ENCODE measurements at places on chromosomes 13 and 19.

- peak; percentile 3 for DNase-seq
These were observed 10.4 kb downstream of the LMNB2 start for GRCh38 chr19:2446381-2446780.

DNA sequence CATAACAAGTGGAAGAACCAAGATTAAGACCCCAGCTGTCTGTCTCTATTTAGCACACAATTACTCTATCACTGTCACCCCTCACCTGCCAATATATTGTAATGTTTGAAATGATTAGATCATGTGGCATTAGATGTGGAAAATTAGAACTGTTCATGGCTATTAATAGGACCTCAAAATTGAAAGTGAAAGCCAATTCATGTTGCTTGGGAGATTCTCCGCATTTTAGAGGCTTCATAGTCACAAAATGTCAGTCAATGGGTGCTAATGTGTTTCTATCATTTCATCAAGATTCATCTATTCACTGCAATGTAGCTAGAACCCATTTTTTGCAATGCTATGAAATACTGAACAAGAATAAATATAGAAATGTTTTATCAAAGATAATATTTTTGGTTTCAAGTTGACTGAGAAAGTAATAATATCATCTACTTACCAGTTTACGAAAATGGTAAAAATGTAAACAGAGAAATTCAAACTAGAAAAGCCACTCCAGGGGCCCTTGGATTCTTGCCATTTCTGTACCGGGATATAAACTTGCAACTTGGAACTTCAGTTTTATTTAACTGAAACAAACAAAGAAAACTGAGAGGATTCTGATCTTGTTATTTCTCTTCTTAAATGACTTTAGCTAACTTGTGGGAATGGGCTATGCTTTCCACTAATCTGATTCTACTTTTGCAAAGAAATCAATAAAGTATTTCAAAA is 388.6 kb downstream of the DCT start:
- DNase-seq, result no peak

- DNase-seq, result no peak
These were observed 475.6 kb downstream of the COG6 start for GRCh38 chr13:40130871-40131636.

- DNase-seq, result no peak
These were observed 7.2 kb downstream of the DAPK3 start for GRCh38 chr19:3963458-3964255.

DNA sequence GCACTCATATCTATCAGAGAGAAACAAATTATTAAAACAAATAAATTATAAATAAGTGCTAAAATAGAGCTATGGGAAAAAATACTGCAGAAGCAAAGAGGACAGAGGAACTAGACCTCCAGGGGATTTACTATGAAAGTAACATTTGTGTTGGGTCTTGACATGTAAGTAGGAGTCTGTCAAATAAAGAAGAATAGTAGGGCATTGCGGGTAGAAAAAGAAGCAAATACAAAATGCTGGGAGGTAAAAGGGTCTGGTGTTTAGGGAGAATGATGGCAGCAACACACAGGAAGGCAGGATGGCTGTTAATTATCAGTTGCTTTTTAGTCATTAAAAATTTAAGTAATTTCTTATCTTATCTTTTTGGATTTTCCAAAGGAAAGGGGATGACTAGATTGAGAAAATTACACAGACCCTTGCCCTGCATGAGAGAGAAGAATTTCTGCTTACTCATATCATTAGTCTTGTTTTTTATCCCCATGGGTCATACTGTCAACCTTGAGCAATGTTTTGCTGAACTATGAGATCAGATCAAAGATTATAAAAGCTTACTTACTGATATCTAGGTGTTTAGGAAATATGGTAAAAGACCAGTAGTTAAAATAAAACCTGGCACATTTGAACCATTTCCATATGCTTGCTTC is 472.7 kb downstream of the DIAPH3 start:
- no peak for DNase-seq

- no peak for DNase-seq
These were observed 64.2 kb downstream of the URI1 start for GRCh38 chr19:30006207-30006606.

DNA sequence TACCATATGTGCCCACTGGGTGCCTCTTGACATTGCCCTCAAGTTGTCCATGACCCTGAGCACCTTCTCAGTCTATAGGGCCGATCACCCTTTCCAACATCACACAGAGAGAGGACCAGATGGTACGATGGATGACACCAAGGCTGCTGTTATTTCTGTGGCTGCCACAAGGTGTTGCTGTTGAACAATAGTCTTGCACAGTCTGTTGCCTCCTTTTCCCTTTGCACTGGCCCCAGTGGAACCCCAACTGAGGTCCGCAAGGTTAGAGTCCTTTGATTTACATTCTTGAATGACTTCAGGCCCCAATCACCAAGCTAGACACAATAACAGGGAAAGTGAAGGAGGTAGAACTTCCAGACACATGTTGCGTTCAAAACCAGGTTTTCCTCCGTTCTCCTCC is 52.0 kb downstream of the TINCR start:
- no peak for DNase-seq

GRCh38 chr13:41588899-41589298 is 131.5 kb downstream of the RGCC start:
- DNase-seq, result no peak

GRCh38 chr19:35555301-35556005 is 8.0 kb downstream of the ATP4A start:
- DNase-seq, result peak; percentile 10

DNA sequence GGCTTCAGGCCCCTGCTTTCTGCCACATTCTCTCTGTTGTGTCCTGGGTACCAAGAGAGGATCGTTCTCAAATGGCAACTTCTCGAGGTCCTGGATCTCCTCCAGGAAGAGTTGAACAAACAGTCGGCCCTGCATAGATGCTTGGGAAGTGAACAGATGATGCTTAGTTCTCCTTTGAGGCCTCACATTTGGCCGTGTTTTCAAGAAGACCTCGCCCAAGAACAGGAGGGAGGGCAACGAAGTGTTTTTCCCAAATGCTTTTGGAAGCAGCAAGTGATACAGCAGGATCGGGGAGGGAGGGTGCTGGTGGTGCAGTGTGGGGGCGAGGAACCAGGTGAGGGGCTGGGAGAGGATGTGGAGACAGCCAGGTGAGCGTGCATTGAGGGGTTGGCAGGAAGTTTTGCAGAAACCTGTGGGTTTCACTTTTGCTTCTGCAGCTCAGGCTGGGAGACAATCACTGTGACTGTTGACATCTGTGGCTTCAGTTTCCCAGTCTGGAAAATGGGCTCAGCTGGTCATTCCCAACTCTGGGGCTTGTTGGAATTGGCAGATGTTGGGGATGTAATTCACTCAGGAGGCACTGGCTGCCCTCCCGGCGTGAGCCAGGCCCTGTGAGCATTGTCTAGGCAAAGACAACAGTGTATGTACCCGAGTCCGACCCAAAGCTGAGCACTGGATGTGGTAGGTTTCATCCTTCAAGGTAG is 21.6 kb downstream of the MAST3 start:
- no peak for DNase-seq

DNA sequence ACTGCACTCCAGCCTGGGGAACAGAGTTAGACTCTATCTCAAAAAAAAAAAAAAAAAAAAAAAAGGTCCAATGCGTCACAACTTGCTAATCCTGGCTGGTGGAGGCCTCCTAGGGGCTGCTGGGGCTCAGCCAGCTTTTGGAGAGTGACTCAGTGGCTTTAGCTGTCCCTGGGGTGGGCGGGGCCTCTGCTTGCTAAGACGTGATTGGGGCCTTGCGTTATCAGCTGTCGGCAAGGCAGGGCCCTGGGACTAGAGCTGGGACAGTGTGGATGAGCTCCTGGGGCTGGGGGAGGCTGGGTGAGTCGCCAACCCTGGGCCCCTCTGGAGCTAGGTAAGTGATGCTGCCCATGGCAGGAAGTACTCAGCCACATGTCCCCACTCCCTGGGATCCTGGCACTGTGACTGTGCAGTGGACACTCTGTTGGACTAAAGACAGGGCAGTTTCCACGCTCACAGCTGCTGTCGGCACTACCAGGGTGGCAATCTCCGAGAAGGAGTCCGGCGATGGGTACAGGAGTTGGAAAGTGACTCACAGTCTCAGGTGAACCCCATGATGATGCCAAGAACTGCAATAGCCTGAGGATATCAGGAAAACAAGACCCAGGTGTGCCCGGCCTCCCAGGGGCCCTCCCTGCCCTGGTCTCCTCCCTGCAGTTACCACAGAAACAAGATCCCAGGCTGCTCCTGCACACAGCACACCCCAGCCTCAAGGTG is 32.2 kb downstream of the F2RL3 start:
- DNase-seq, result no peak
